ENCODE measurements at places on chromosomes 1 and 21.

- no peak for DNase-seq
Observed at GRCh38 chr1:219717536-219717935, 104.6 kb upstream of the ZC3H11B start.

- DNase-seq, result no peak
Observed at GRCh38 chr1:73197972-73198371, 915.6 kb upstream of the NEGR1 start.

DNA sequence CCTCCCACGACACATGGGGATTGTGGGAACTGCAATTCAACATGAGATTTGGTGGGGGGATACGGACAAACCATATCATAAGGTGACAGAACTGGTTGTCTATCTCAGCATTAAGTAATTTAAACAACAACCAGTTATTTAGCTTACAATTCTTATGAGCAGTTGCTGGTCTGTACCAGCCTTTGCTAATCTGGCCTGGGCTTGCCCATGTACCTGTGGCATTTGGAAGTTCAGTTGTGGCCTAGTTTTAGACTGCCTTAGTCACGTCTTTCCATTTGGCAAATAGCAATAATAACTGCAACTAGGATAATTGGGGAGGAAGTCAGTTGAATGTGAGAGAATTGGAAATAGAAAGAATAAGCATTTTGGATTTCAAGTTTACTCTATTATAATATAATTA is 441.8 kb upstream of the CXADR start:
- no peak for DNase-seq

- DNase-seq, result no peak
Observed at GRCh38 chr1:77655431-77655974, 27.0 kb downstream of the ZZZ3 start.

DNA sequence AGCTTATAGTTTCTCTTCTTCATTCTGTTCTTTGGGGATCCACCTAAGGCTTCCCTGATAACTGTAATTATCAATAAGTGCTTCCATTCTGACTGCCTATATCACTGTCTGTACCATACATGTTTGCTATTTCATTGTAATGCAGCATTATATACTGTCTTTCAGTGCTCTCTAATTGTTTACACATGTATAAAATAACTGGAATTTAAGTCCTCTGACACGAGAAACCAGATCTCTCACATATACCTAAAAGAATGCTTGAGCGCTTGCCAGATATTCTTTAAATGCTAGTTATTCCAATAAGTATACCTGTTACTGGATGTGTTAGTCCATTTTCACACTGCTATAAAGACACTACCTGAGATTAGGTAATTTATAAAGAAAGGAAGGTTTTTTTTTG is 34.7 kb downstream of the CELF3 start:
- DNase-seq, result peak; percentile 9

DNA sequence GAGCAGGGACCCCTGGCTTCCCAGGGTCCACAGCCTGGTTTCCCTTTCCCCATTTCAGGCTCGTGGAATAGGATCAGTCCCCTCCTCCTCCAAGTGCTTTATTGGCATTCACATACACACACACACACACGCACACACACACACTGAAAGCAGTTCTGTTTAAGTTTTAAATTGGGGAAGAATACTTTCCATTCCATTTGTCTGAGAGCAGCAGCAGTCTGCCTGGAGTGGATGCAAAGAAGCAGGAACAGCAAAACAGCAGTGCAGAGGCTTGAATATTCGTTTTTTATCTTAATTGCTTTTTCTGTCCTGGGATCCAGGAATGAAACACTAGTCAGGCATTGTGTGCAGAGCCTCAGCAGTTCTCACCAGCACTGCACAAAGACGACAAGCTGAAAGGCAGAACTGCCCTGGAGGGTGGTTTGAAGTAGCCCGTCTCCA is 7.1 kb downstream of the CYB561D1 start:
- DNase-seq, result peak; percentile 89

- DNase-seq, result no peak
Observed at GRCh38 chr1:7988576-7988975, 27.1 kb downstream of the PARK7 start.

- DNase-seq, result no peak
Observed at GRCh38 chr1:217026531-217026930, 303.3 kb upstream of the ESRRG start.

- DNase-seq, result peak; percentile 81
Observed at GRCh38 chr21:23977971-23978370, 1629.3 kb downstream of the MRPL39 start.

DNA sequence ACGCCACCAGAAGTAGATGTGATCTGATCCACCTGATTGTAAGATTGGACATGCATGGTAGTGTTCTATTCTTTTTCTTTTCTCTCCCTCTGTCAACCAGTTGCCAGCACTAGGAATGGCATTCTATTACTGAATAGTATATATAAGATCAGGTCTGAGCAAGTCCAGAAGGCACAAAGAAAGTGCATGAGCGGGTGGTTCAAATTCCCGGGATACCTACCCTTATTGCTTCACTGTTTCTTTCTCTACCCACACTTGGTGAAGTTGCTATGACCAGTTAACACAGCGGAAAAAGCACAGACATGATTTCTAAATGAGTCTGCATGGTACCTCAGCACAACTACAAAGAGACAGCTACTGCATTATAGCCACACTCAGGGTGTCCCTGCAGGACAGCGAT is 64.0 kb downstream of the SLC9A1 start:
- no peak for DNase-seq

DNA sequence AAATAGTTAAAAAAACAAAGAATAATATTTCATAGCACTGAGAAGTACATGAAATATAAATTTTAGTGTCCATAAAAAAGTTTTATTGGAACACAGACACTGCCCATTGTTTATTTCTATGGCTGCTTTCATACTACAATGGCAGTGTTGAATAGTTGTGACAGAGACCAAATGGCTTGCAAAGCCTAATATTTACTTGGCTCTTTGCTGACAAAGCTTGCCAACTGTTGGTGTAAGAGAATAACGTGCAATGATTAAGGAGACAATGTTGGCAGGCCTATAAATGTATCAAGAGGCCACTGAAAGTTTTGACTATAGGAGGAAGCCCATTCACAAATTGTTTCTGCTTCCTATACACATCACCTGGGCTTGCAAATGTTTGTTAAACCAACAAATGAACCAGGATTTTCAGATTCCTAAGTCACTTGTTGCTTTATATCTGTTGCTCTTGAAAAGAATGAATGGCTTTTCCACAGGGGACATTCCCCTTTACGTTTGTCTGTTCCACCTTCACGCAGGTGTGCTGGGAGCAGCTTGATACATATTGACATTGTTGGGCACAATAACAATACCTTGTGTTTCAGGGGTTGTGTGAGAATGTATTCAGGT is 5.5 kb upstream of the ST6GALNAC3 start:
- DNase-seq, result peak; percentile 9

- no peak for DNase-seq
Observed at GRCh38 chr1:205921570-205921909, 21.7 kb downstream of the SLC26A9 start.

- DNase-seq, result no peak
Observed at GRCh38 chr1:216430744-216431143, 7.5 kb upstream of the USH2A start.

GRCh38 chr1:97976801-97977200 is 56.0 kb upstream of the DPYD start:
- DNase-seq, result no peak

GRCh38 chr1:46341222-46342083 is 846 bp downstream of the NSUN4 start:
- DNase-seq, result no peak

DNA sequence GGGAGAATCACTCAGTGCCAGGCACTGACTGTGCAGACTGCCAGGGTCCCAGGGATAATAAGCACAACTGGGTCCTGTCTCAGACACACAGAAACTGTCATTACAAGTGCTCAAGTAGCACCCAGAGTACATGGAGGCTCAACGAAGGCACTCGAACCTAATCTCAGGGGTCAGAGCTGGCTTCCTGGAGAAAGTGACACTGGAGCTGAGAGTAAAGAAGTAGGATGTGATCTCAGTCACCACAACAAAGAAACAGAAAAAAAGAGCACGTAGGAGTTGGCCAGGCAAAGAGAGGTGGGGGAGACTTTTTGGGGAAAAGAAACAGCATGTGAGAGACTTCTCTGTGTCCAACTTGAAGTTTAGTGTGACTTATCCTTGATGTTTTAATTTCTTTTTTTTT is 1.3 kb downstream of the CATSPER4 start:
- no peak for DNase-seq

- DNase-seq, result peak; percentile 78
Observed at GRCh38 chr21:36966066-36966820, at the start of gene HLCS. TSS of gene HLCS (minus strand) at chr21:36966669. CDS start at chr21:36966638, 31 bp downstream.

DNA sequence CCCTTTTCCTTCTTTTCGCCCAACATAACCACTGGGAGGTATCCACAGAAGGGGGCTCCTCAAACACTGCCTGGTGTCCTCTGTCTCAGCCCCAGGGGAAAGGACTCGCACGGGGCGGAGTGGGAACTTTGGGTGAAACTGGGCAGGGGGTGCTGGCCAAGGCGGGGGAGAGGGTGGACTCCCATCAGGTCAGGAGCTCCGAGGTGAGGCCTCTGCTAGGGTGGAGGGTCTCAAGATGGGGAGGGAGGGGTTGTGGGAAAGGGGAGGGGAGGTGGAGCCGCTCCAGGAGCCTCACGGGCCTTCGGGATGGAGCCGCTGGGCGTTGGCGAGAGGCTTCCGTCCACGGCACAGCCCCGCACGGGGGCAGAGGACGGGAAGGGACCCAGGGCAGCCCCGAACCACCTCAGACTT is 43.2 kb upstream of the POFUT2 start:
- DNase-seq, result no peak

- DNase-seq, result no peak
Observed at GRCh38 chr1:17646444-17647280, 107.2 kb downstream of the ARHGEF10L start.

GRCh38 chr1:24526940-24527542 is 24.4 kb downstream of the RCAN3 start:
- DNase-seq, result peak; percentile 34

DNA sequence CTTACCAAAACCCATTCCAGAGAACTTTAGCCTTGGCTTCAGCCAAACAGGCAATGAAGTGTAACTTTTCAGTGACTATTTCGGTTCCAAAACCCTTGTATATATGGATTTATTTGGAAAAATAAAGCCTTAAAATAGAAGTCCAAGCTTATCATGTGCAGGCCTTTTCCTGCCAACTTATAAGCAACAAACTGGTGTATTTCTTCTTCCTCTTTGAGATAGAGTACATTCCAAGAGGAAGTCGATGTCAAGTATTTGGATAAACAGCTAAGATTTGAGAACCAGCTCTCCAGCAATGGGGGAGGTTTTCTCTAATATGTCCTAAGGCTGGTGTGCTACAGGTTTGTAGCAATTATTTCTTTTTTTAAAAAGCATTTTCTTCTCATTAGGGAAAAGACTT is 407.8 kb downstream of the DUSP10 start:
- no peak for DNase-seq

- peak; percentile 64 for DNase-seq
Observed at GRCh38 chr1:86207323-86207722, 50.8 kb upstream of the COL24A1 start.

DNA sequence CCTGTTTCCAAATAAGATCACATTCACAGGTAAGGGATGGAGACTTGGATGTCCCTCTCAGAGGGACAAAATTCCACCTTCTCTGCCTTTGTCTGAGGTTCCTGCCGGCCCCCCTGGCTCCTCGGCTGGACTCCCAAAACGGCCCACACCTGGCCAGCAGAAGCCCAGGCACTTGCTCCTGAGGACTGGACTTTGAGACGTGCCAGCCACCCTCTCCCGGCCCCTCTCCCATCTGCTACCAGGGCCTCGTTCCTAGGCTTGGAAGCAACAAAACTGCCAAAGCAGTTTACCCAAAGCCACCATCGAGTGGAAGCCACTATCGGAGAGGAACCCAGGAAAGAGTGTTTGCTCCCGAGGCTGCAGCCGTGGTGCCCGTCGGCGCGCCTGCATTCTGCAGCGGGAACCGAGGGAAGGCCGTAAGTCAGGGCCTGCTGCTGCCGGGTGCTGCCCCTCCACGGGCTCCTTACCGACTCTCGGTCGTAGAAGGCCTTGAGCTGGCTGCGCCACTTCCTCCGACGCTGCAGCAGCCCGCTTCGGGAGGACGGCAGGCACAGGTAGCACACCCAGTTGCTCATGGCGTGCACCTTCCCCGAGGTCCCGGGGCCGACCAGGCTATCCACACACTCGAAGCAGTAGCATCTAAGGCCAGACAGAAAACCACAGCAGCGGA is 3.5 kb downstream of the DNMT3L start:
- DNase-seq, result no peak

GRCh38 chr1:207890136-207890738 is 20.7 kb downstream of the CD34 start:
- peak; percentile 76 for DNase-seq

DNA sequence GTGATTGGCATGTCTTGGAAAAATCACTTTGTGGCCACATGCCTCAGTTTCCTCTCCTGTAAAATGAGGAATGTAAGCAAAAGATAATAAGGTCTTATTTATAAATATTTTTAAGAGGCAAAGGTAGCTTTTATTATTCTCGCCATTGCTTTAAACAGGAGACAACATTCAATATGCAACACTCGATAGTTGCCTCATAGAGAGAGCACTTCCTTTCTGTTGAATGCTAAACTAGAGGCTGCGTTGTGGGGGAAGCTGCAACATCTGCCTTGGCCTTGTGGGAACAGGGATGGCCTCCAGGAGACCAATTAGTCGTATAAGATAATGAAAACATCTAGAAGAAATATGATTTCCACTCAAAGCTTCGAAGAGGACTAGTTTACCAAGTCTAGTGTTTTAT is 3.5 kb downstream of the OSCP1 start:
- no peak for DNase-seq

GRCh38 chr1:68459796-68460195 is 10.0 kb upstream of the RPE65 start:
- peak; percentile 16 for DNase-seq

DNA sequence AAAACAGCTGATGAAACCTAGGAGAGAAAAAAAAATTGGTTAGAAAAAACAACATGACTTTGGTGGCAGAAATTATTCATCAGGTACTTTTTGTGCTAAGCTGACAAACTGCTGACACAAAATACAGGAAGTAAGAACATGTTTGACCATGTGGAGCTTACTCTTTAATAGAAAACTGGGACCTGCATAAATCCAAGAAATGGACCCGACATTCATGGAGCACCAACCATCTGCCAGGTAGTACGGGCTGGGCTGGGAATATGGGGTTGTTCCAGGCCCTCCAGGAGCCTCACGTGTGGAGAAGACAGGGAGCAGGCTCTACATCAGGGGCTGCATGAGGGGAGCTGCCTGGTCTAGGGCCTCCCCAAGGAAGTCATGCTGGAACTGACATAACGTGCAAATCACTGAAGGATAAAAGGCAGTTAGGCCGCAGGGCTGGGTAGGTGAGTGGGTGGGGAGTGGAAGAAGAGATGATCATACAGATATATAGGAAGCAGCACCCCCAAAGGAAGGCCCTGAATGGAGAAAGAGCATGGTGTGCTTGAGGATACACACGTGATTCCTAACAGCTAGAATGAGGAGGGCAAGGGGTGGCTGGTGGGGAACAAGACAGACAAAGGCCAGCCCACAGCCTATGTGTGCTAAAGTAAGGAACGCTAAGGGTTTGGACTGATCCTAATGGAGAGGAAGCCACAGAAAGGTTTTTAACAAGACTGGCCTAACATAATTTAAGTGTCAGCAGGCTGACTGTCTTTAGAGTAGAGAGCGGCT is 26.1 kb downstream of the CD58 start:
- no peak for DNase-seq

Measured in adipocyte (in vitro differentiated cells).